ENCODE measurements at places on chromosomes 1 and 21. TPM values are rescaled to one million over a fixed set of nuclear protein-coding genes. Genes with fewer than 3 reads are reported as not detected.

GRCh38 chr1:93483200-93483599, 35.3 kb downstream of the FNBP1L start:
- no peaks in the 10 kb centered on the region for H3K4me1 ChIP-seq
- no peak for DNase-seq
- H3K27me3 ChIP-seq: no peaks in the 10 kb centered on the region
- H3K4me3 ChIP-seq: no peak overlapping the region

DNA sequence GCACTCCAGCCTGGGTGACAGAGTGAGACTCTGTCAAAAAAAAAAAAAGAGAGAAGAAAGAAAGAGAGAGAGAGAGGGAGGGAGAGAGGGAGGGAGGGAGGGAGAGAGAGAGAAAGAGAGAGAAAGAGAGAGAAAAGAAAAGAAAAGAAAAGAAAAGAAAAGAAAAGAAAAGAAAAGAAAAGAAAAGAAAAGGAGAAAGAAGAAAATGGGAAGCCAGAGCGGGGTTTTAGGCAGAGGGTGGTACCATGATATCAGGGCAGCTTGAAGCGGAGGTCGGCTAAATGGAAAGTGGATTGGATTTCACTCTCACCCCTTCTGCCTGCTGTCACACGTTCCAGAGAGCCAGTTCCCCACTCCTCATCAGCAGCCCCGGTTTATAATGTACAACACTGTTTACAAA, 1.9 kb downstream of the TMCO4 start:
- no peak for DNase-seq
- H3K4me1 ChIP-seq: peaks cover 20% of the 10 kb centered on the region
- H3K4me3 ChIP-seq: no peak overlapping the region
- H3K27me3 ChIP-seq: no peaks in the 10 kb centered on the region
- H3K27ac ChIP-seq: no peak overlapping the region
- no peaks in the 10 kb centered on the region for H3K36me3 ChIP-seq

DNA sequence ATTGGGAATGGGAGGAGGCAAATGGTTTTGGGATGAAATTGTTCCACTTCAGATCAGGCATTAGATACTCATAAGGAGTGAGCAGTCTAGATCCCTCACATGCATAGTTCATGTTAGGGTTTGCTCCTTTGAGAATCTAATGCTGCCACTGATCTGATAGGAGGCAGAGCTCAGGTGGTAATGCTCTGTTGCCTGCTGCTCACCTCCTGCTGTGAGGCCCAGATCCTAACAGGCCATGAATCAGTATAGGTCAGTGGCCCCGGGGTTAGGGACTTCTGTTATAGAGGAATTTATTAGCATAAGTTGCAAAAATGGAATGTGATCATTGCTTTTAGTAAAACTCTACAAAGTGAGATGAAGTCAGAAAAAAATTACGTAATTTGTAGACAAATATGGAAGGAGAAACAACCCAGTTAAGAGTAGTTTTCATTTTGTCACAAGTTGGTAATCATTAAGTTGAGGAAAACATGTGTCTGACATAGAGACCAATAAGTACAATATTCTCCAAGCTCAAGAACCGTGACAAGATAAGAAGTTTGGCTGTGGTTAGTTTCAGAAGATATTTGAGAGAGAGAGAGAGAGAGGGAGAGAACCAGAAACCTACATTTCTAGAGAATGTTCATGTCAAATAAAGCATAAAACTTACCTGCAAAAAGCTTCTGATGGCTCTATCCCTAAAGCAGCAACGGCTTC, 689.7 kb upstream of the PRMT6 start:
- H3K27me3 ChIP-seq: no peaks in the 10 kb centered on the region
- no peak overlapping the region for H3K4me3 ChIP-seq
- no peak overlapping the region for H3K27ac ChIP-seq
- no peaks in the 10 kb centered on the region for H3K4me1 ChIP-seq
- DNase-seq: no peak

DNA sequence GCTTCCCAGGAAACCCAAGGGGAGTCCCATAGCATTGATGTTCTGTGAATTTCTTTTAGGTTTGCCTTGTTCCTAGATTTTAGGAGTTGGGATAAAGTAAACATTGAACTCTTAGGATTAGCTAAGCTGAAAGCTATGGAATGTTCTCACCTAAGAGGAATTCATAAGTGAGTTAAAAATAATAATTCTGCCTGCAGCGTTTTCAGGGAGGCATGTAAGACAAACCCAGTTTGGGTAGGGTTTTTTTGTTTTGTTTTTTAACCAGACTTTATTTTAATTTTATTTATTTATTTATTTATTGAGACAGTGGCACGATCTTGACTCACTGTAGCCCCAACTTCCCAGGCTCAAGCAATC, 28.9 kb upstream of the CD101 start:
- no peak for DNase-seq
- H3K27me3 ChIP-seq: no peaks in the 10 kb centered on the region
- no peaks in the 10 kb centered on the region for H3K4me1 ChIP-seq
- H3K4me3 ChIP-seq: no peak overlapping the region
- H3K36me3 ChIP-seq: no peaks in the 10 kb centered on the region

EFHD2 gene
- total RNA-seq: 67.9 TPM
